NCI-H526 treated with DMSO at 0.1 percent for 48 hours (cell line): ENCODE measurements at places on chromosomes 2 and 18.

- DNase-seq, result no peak
Observed at GRCh38 chr2:120488531-120488930, 142.6 kb downstream of the INHBB start.

DNA sequence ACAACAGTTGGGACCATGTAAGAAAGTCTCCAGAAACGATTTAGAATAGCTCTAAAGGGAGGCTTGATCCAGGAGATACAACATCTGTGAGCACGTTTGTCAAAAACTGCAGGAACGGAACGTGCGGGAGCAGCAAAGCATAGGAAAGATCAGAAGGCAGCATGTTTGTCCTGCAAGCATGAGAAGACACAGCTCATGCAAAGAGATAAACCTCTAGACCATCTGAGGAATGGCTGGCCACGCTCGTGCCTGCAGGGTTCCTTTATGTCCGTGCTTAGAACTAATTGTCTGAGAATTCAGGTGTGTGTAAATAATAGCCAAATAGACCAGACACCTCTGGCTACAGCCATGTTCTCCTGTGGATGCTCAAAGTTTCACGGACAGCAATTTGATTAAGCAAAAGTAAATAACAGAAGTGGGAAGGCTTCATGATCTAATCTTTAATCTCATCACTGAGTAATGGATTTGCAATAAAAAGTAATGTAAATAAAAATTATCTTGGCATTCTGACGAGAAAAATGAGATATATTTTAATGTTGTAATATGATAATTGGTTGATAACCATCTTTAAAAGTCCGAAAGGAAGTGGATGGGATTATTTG, 534.8 kb upstream of the CDH7 start:
- no peak for DNase-seq

GRCh38 chr2:186913870-186914269, 64.9 kb upstream of the ZSWIM2 start:
- no peak for DNase-seq

DNA sequence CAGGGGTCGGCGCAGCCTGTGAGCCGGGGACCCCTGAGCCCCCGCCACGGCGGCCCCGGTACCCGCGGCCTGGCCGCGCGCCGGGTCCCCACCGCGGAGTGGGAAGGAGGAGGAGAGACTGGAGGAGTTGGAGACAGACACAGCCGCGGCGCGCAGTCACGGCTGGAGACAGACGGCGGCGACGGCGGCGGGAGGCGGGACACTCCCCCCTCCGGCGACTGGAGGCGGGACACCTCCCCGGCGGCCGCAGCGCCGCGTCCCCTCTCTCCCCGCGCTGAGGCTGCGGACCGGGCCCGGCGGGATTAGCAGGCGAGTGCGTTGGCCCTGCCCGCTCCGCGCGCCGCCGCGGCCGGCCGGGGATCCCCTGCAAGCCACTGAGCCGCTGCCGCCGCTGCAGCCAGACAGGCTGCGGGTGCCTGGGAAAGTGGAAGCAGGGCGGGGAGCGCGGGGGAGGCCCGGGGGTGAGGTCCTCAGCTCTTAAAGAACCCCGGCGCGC, 1.0 kb upstream of the LDLRAD4 start:
- no peak for DNase-seq

DNA sequence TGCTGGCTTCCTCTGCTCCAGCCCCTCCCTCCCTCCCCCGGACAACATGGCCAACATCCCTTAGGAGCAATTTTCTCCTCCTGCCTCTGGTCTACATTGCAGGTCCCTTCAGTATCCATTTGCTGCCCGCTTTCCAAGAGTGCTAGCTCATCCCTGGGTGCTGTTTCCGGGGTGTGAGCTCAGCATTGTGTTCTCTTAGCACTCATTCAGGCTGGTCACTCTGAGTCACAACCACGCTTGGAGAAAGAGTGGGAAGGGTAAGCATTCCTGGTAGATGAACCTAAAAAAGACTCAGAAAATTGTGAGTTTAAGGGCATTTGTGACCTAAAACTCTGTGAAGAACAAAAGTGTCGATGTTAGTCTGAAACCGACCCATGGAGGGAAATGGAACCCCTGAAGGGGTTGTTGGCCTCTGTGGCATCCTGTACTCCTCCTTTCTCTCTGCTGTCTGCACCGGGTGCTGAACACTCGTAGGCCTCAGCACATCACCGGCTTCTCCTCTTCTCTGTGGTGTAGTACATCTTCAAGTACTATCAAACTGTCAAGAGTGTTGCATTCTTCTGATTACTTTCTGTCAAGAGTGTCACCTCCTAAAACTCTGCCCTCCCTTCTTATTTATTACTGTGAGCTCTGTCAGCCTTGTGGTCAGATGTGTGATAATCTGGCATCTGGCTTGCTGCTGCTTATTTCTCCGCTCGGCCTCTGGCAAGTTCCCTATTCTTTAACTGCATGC, 73.0 kb downstream of the CTNNA2 start:
- DNase-seq, result no peak

- no peak for DNase-seq
Observed at GRCh38 chr2:189933041-189933440, 129.5 kb downstream of the MSTN start.

- no peak for DNase-seq
Observed at GRCh38 chr2:189217541-189217940, 38.0 kb upstream of the COL5A2 start.

DNA sequence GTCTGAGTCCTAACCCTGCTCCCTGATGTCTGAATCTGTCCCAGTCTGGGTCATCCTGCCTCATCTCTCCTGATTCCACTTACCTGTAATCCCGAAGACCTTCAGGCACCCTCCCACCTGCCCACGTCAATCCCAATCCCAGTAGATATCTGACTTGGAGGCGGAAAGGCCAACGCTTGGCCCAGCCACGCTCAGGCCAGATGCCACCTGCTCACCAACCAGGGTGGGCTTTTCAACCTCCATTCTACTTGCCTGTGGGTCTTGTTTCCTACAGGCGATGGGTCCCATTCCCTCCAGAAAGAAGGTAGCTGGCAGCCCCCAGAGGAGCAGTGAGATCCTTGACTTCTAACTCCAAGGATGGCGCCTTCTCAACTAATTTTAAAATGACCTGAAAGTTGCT, 59.7 kb downstream of the INPP5D start:
- no peak for DNase-seq

DNA sequence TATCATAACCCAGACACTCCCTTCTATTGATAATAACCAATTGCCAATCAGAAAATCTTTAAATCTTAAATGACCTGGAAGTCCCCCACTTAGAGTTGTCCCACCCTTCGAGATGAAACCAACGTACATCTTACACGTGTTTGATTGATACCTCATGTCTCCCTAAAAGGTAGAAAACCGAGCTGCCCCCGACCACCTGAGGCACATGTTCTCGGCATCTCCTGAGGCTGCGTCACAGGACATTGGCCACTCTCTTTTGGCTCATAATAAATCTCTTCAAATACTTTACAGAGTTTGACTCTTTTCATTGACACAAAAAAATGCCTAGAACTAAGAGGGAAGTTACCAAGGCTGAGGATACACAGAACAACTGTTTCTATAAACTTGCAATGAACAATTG, 190.0 kb downstream of the RTP5 start:
- DNase-seq, result no peak

DNA sequence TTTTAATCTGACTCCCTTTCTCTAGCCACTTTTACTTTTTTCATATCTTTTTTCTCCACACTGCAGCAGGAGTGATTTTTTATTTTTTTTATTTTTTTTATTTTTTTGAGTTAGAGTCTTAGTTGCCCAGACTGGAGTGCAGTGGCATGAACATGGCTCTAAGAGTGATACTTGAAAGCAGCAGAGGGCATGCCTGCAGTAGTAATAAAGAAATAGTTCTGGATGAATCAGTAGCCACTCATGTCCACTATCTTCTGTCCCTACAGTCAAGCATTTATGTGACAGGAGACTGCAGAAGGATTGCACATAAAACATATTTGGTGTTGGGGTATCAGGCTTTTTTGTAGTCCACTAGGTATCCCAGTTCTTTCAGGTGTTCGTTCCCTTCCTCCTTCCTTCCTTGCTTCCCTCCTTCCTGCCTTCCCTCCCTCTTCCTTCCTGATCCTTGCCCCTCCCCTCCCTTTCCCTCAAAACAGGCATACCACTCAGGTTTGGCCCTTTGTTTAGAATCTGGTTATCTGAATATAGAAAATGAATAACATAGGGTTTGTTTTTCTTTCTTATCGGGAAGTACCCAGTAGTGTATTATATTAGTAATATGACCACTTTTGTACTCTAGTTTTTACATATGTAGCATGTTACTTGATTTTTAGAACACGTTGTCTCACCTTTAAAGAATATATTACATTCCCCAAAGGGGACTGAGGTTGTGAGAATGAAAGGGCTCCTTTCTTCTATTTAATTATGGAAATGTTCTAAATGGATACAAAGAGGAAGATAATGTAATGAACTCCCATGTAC, 23.5 kb downstream of the MIB1 start:
- DNase-seq, result no peak

DNA sequence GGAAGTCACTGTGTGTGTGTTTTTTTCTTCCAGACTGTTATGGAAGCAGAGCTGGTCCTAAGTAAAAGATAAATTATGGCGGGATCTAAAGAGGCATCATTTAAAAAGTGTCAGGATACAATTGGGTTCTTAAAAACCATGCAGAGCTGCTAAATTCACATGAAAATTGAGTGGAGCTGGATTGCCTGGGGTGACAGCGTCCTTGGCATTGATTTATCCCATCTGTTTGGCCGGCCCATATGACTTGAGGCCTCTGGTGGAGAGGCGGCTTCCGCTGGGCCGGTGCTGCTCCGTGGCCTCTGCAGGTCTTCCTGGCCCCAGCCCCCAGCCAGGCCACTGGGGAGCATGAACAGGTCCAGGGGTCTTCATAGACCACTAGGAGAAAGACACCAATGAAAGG, 165.5 kb downstream of the GLI2 start:
- no peak for DNase-seq

DNA sequence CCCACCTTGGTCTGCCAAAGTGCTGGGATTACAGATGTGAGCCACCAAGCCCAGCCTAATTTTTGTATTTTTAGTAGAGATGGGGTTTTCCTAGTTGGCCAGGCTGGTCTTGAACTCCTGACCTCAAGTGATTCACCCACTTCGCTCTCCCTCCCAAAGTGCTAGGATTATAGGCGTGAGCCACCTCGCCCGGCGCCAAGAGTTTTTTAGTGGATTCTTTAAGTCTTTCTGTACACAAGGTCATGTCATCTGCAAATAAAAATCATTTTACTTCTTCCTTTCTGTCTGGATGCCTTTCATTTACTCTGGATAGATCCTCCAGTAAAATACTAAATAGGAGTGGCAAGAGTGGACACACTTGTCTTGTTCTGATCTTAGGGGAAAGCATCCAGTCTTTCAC, 61.7 kb downstream of the KCMF1 start:
- DNase-seq, result no peak

DNA sequence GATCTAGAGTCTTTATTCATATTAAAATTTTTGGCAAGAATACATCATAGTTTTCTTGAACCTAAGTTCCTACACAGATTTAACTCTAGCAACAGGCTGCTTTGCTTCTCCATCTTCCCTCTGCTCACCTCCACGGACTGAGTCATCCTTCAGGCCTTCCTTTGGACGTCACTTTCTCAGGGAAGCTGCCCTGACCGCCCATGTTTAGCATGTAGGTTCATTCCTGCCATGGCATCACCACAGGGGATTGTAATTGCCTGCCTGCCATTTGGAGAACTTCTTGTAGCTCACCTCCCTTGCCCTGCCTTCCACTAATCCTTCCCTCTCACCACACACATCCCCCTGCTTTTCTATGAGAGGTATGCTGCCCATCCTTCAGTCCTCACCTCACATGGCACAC, 43.9 kb upstream of the B3GNT2 start:
- DNase-seq, result no peak
